ENCODE measurements at places on chromosomes 5 and 9.

- DNase-seq = peak; percentile 61
These were observed 69.2 kb upstream of the CCDC180 start for GRCh38 chr9:97237951-97238889.

- DNase-seq = no peak
These were observed 10.9 kb downstream of the MAN2A1 start for GRCh38 chr5:109700516-109701153.

GRCh38 chr5:168962306-168962705 lies 338.6 kb downstream of the SLIT3 start:
- no peak for DNase-seq

- DNase-seq = no peak
These were observed 48.3 kb downstream of the SLCO6A1 start for GRCh38 chr5:102450313-102450990.

DNA sequence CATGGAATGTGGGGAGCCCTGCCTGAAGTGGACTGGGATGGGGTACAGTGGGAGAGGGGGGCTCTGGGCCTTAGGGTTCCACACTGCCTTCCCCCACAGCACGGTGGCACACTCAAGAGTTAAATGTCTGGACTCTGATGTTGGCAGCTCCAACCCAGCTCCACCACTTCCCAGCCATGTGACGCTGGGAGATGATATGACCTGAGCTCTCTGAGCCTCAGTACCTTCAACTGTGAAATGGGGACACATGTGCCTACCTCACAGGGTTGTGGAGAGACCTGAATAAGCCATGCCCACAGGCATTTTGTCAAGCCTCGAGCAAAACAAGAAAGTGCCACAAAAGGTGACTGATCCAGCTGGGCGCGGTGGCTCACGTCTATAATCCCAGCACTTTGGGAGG lies 3.4 kb upstream of the PDGFRB start:
- DNase-seq = no peak

DNA sequence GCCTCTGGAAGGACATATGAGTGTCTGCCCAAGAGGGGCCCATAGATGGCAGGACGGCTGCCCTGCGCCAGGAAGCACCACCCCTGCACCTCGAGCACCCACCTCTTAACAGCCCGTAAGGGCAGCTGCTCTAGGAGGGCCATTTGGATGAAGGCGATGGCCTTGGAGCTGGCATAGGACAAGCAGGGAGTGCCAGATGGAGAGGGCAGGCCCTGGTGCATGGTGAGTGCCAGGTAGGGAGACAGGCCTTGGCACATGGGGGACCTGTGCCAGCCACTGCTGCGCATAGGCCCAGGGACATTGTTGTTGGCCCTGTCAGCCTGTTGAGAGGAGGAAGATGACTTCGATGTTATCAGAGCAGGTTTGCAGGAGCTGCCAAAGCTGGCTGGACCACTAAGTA lies 134.2 kb downstream of the SLC25A46 start:
- no peak for DNase-seq

- no peak for DNase-seq
These were observed 538.3 kb upstream of the PTGER4 start for GRCh38 chr5:40141418-40141817.

GRCh38 chr5:108451269-108451668 lies 69.4 kb upstream of the FBXL17 start:
- no peak for DNase-seq

- no peak for DNase-seq
These were observed 117.0 kb downstream of the NXNL2 start for GRCh38 chr9:88651682-88652633.

GRCh38 chr9:118767571-118767970 lies 601.7 kb downstream of the BRINP1 start:
- DNase-seq = no peak

DNA sequence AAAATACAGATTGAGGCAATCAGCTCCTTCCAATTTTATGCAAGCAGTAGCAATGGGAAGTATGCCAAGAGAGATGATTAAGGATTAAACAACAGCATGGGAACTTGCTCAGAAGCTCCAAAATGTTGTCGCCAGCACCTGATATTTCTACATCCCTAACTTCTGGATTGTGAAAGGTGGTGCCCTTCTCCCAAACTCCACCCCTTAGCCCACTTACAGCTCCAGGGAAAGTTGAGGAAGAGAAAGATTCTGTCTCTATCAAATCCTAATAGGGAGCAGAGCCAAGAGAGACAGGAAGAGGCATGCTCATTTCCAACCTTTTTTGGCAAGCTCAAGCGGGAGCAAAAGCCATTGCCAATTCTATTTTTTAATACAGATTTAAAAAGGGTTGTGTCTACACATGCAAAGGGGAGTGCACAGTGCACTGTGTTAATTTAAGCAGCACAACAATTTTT lies 92.4 kb upstream of the NR3C1 start:
- no peak for DNase-seq

DNA sequence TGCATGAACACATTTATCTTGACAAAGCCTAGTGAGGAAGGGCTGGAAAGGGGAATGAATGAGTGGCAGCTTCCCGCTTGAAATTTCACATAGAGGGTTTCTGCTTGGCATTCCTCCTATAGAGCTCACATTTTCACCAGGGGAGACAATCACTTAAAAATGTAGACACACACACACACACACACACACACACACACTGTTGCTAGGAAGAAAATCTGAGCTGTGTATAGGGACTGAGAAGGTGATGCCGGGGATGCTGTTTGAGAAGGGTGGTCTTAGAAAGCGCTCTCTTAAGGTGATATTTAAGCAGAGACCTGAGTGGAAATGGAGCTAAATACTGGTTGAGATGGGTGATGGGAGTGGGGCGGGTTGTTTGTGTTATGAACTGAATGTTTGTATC lies 70.4 kb downstream of the LRRC70 start:
- no peak for DNase-seq

GRCh38 chr9:117365438-117365837 lies 49.4 kb downstream of the ASTN2 start:
- no peak for DNase-seq

DNA sequence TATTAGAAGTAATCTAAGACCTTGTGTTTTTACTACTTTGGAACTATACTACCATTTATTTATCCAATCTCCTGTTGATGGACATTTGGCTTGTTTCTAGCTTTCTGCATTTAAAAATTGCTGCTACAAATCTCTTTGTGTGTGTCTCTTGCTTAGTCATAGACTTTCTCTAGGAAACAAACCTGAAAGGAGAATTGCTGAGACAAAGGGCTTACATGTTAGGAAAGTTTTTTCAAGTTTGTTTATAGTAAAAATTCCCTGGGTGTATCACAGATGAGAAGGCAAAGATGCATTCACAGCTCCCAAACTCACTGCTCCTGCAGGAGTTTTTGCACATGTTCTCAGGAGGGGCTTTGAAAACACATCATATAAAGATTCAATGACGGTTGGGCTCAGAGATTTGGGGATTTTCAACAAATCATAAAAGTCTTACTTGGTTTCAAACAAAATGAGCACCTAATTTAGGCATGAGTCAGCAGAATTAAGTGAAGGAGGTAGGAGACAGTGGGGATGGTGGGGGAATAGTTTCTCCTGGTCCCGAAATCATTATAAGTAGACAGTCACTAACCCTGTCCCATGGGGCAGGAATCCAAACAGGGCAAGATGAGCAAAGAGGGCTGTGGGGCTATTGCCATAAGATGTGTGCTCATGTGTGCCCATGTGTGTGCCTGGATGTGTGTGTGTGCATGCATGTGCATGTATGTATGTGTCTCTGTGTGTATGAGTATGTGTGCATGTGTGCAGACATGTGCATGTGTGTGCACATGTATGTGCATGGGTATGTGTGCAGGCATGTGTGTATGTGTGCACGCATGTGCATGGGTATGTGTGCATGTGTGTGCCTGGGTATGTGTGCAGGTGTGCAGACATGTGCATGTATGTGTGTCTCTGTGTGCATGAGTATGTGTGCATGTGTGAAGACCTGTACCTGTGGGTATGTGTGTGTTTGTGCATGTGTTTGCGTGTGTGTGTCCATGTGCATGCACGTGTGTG lies 43.4 kb upstream of the S1PR3 start:
- no peak for DNase-seq

- no peak for DNase-seq
These were observed 4.2 kb downstream of the DNAJA1 start for GRCh38 chr9:33029231-33029786.

GRCh38 chr9:4762108-4762885 lies 21.3 kb upstream of the AK3 start:
- peak; percentile 69 for DNase-seq

- DNase-seq = no peak
These were observed 30.9 kb downstream of the GSN start for GRCh38 chr9:121298689-121299466.

DNA sequence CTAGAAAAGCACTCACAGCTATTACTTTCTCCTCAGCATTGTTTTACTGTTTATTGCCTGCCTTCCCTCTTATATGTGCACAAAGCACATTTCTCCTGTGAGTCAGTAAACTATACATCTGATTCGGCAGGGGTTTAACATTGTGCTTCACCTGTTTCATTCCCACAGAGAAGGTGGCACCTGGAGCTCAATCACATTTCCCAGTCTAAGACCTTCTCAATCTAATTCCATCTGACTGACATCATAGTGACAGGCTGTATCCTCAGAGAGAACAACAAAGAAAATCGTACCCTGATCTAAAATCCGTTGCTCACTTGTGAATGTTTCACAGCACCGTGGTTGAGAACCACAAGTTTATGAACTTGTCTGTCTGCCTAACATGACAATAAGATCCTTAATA lies 92.4 kb upstream of the CAST start:
- DNase-seq = no peak

DNA sequence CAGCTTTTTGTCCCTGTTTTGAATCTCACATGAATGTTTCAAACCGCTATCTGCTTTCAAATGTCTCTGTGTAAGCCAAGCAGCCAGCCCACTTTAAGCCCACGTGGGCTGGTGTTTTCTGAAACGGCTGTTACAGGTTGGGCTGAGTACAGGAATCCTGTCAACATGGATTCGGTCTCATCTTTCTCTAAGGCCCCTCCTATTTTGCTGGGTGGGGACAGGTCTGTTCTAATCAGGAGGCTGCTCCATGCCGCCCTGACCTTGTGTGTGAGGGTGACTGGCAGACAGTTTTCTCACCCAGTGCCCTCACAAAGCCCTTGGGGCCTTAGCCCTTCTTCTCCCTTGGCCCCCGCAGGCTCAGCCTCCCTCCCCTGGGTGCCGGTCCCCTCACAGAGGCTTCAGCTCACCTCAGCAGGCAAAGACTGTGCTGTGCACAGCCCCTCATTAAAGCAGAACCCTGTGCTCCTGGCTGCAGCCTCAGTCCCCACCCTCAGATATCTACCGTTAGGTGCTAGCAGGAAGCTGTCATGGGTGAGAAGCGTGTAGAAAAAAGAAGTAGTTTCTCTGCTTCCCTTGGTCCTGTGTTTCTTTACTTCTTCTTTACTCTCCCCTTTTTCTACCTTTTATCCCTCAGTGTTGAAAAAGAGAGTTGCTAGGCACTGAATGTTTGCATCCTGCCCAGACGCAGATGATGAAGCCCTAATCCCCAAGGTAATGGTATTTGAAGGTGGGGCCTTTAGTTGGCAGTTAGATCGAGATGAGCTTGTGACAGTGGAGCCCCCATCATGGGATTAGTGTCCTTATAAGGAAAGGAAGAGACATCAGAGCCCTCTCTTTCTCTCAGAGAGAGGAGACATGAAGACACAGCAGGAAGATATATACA lies 205.7 kb downstream of the ADAMTS12 start:
- no peak for DNase-seq
